ENCODE measurements at places on chromosomes 1 and 21. TPM values are rescaled to one million over a fixed set of nuclear protein-coding genes. Genes with fewer than 3 reads are reported as not detected.

The HSD3B1 gene
- total RNA-seq = not detected

The DCDC2B gene
- not detected for total RNA-seq

The WDR64 gene
- total RNA-seq = not detected

The SPATA46 gene
- total RNA-seq = not detected

The MMEL1 gene
- 5.6 TPM for total RNA-seq

The GSTM1 gene
- 15.4 TPM for total RNA-seq

The B3GALT5 gene
- total RNA-seq = 48.2 TPM

The PAQR6 gene
- total RNA-seq = 21.2 TPM

The TRIM63 gene
- total RNA-seq = not detected

The SFN gene
- total RNA-seq = 103 TPM

The VASH2 gene
- total RNA-seq = 4.7 TPM

The FCN3 gene
- total RNA-seq = not detected

The SLC45A1 gene
- total RNA-seq = 0.73 TPM

The FOXD2 gene
- total RNA-seq = 0.68 TPM

The KISS1 gene
- not detected for total RNA-seq

The TRIM67 gene
- 0.09 TPM for total RNA-seq

The AMPD1 gene
- total RNA-seq = not detected

The FAM163A gene
- total RNA-seq = not detected

The LRRC53 gene
- total RNA-seq = not detected

Measured in Calu3 (cell line).